ENCODE measurements at places on chromosomes 7 and 10. TPM values are rescaled to one million over a fixed set of nuclear protein-coding genes. Genes with fewer than 3 reads are reported as not detected.

The KCNH2 gene
- polyA plus RNA-seq = 0.43 TPM

The GNAT3 gene
- polyA plus RNA-seq = not detected

The TMEM184A gene
- 6.8 TPM for polyA plus RNA-seq

The CYP2C8 gene
- polyA plus RNA-seq = 0.25 TPM

DNA sequence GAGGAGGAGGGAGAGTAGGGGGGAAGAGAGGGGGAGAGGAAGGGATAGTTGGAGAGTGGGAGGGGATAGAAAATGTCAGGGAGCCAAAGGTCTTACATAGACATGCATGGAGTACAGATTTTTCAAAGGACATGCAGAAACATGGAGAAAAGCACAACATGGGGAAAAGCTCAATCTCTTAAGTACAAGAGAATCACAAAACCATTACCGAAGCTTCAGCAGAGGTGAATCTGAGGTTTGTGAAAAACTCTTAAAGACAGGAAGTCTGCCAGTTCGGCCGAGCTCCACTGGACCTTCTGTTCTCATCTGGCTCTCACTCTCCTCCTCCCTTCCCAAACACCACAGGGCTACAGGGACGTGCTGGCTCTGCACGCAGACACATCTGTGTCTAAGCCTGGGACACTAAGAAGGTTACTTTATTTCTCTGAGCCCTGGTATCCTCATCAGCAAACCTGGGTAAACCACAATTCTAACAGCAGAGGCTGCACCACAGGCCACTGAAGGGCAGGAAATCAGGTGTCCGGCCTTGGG lies 133.9 kb downstream of the COBL start:
- no peak for DNase-seq

DNA sequence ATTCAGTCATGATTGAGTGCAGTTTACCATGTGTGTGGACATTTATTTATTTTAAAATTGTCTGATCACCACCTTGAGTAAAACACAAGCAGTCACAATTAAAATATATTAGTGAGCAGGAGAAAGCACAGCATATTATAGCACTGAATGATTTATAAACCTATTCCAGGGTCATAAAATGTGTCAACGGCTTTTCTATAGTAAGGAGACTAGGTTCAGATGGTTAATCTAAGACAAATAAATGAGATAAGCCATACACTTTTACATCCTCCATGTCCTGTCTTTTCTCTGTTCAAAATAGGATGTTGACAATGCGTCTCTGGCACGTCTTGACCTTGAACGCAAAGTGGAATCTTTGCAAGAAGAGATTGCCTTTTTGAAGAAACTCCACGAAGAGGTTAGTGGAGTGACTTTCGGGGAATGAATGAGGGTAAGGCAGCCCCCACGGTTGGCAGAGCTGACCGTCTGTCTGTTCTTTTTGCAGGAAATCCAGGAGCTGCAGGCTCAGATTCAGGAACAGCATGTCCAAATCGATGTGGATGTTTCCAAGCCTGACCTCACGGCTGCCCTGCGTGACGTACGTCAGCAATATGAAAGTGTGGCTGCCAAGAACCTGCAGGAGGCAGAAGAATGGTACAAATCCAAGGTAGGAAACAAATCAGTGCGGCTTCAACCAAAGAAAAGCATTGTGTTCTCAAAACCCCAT lies 5.4 kb downstream of the VIM start:
- no peak for DNase-seq

DNA sequence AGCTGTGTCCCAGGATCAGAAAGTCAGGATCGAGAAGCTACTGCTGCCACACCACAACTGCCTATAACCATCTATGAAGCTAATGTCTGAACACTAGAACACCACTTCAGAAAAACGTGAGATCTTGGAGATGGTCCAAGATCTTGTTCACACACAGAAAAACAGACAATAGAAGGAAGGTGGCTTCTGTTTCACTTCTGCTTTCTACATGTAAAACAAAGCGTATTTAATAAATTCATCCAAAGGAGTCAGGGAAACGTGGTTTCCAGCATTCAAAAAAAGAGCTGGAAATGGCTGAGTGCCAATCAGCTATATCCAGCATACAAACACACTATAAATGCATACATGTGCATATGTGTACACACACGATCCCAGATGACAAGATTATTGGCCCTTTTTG lies 70.2 kb upstream of the CCDC71L start:
- no peak for DNase-seq

GRCh38 chr10:21166557-21167287 lies 269.6 kb upstream of the NEBL start:
- peak; percentile 50 for DNase-seq
